Left ventricle myocardium inferior (tissue), 1 donor: ENCODE measurements at places on chromosomes 1 and 21.

DNA sequence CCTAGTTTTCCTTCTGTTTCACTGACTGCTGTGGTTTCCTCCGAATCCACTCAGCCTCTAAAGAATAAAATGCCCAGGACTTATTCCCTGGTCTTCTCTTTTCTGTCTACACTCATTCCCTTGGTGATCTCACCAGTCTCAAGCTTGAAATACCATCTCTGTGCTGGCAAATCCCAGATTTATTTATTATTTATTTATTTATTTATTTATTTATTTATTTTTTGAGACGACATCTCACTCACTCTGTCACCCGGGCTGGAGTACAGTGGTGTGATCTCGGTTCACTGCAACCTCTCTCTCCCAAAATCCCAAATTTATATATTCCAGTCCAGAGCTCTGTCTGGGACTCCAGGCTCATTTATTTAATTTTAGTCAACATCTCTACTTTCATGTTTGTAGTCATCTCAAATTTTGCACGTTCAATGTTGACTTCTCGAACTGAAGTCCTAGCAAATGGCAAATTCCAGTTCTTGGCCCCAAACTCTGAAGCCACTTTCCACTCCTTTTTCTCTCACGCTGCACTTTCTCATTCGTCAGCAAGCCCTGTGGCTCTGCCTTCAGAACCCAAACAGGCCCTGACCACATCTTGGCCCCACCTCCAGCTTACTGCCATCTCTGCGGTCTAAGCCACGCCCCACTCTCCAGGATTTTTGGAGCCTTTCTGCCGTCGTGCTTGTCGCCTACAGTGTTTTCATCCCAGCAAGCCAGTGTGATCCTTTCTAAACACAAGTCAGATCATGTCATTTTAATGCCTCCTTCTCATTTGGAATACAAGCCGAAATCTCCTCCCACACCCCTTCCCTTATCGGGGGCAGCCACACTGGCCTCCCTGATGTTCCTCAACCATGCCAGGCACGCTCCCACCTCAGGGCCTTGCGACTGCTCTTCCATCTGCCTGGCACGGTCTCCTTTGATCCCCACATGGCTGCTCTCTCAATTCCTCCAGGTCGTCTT is 14.2 kb upstream of the TENT5B start:
- H3K4me3 ChIP-seq: no peak overlapping the region
- DNase-seq: no peak
- no peaks in the 10 kb centered on the region for H3K36me3 ChIP-seq
- H3K4me1 ChIP-seq: peaks cover 10% of the 10 kb centered on the region
- no peaks in the 10 kb centered on the region for H3K27me3 ChIP-seq

- H3K36me3 ChIP-seq: no peaks in the 10 kb centered on the region
- H3K4me3 ChIP-seq: peak overlapping the region; percentile 85
- H3K27ac ChIP-seq: peak overlapping the region; percentile 96
- peaks cover 46% of the 10 kb centered on the region for H3K4me1 ChIP-seq
- no peak for DNase-seq
These were observed 1.5 kb upstream of the IVNS1ABP start for GRCh38 chr1:185318431-185319138.

DNA sequence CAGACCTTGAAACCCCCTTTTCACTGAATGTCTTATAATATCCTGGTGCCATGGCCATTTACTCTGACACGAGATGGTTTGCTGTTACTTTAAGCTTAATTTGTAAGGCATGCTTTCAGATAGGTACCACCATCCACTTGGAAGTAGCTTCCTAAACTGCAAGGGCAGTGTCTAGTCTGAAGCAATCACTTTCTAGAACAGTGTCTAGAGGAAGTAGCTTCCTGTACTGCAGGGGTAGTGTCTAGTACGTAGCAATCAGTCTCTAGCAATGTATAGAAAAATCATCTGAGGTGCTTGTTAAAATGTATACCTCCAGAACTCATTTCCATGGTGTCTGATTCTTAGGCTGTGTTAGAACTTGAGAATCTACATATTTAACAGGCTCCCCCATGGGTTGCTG is 42.5 kb downstream of the ZBTB40 start:
- H3K4me3 ChIP-seq: no peak overlapping the region
- peaks cover 19% of the 10 kb centered on the region for H3K36me3 ChIP-seq

DNA sequence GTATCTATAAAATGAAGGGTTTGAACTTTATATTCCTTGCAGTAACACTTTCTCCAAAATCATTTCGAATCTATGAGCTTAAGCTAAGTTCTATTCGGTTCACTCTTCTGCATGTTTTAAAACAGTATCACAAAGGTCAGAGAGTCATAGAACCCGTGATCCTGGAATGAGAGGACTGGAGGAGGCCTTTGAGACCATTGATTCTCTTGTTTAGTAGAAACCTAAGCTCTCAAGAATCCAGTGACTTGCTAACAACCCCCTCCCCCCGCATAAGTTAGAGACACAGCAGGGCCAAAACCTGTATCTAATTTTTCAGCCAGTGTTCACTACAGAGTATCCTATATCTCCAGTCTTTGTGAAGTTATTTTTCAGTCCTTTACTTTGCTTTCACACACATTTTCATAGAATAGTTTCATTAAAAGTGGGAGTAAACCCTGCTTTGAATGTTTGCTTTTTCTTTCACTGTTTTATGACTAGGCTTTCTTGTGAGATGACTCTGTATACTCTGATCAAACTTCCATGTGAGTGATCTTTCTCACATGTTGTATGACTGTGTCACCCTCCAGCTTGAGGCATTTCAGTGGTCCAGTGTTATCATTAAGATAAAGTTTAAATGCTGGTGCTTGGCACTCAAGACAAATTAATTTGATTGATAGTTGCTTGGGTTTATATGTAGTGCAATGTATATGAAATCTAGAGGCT is 275.4 kb upstream of the SGIP1 start:
- no peaks in the 10 kb centered on the region for H3K36me3 ChIP-seq
- no peaks in the 10 kb centered on the region for H3K27me3 ChIP-seq
- H3K4me1 ChIP-seq: peaks cover 35% of the 10 kb centered on the region
- no peak overlapping the region for H3K4me3 ChIP-seq
- H3K27ac ChIP-seq: no peak overlapping the region
- no peak for DNase-seq

DNA sequence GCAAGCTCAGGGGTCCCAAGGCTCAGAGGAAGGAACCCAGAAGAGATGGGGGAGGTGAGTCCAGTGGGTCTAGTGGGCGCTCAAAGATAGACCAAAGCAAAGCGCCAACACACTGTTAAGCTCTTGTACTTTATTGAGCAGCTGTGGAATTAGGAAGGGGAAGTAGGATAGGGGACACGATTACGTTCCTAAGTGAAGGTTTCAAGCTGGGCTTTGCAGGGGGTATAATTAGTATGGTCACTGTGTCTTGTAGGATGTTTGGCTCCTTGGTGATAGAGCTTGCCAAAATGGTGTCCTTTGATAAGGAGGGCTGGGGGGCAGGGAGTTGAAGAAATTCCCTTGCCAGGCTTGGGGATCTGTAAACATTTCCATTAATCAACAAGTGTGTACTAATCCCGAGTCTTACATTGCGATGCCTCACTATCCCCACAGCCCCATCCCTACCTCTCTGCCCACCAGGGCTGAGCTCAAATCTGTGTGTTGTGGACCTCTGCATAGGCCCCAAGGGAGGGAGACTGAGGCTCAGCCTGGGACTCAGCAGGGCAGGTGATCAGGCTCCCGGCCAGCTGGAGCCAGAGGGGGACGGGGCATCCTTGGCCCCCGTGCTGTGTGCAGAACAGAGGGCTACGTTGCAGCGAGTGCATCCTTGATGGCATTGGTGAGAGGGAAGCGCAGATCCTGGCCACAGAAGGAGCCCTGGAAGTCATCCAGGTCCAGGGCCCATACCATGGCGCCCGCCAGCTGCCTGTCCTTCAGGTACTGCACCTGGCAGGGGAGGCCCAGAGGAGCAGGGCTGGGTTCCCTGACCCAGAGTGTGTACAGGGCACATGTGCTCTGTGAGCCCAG is 3.4 kb upstream of the MYBPH start:
- no peaks in the 10 kb centered on the region for H3K36me3 ChIP-seq
- H3K4me3 ChIP-seq: no peak overlapping the region
- no peak for DNase-seq
- peaks cover 18% of the 10 kb centered on the region for H3K27me3 ChIP-seq
- H3K27ac ChIP-seq: no peak overlapping the region
